Stimulated activated CD4-positive, alpha-beta T cell treated with anti-CD3 and anti-CD28 coated beads, Interleukin-4, amount 100 ng/mL, for 24 hours (primary cell): ENCODE measurements at places on chromosomes 4 and X.
A peak's percentile ranks its signal among the peaks of the same experiment; 100 is the strongest.

GRCh38 chrX:56995271-56995994 lies at the start of gene SPIN3:
TSS of gene SPIN3 (minus strand) at chrX:56995541. CDS start at chrX:56994947, 594 bp downstream.
- peak; percentile 61 for DNase-seq

GRCh38 chr4:90904021-90904420 lies 776.8 kb downstream of the CCSER1 start:
- DNase-seq = no peak

DNA sequence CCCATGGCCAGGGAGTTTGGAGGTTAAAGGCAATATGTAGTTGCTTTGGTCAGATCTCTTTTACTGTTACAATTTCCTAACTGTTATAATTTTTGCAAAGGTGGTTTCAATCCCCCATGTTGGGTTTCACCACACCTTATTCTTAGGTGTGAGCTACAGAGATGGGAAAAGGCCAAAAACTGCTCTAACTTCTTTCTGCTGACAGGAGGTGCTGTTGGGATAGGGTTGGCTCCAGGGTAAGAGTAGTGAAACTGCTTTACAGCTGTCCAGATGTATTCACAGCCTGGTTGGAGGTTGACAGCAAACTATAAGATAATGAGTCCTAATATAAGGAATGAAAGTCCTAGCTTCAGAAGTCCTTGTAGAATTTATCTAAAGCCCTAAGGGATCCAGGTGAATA lies 181.3 kb upstream of the TEX13D start:
- no peak for DNase-seq

DNA sequence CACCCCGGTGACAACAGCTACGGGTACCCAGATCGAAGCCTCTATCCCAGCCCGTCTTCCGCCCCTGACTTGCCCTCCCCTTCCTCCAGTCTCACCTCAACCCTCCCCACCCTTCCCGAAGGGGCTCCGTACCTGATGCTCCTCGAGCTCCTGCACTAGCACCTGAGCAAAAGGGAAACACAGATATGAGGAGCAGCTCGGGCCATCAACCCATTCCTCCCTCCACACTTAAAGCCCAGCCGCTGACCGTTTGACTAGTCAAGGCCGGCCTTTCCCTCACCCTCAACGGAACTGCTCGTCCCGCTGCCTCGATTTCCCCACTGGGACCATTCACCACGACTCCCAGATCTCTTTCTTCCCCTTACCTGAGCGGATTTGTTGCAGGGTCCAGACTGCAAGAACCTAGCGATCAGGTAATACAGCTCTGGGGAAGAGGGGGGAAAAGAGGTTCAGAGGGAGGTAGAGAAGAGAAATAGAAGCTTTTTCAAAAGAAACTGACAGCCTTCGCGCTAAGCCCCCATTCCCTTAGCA lies 731 bp downstream of the BRWD3 start:
- peak; percentile 20 for DNase-seq

DNA sequence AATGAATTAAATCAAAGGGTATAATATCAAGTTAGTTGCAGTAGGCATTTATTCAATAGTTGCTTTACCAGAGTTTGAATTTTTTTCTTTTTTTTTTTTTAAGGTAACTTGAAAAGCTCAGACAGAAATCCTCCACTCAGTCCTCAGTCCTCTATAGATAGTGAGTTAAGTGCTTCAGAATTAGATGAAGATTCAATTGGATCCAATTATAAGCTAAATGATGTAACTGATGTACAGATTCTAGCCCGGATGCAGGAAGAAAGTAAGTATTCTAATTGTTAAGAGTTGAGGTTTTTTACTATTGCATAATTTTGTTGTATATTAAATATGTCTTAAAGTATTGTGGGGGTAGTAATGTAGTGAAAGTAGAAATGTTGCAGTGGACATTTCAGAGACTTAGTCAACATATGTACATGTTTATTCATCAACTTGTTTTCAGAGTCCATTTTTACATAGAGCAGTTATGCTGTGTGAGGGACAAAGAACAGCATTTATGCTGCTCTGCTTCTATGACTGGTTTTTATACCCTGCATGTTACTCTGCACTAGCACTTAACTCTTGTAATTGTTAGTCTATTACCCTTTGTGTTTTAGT lies 38.4 kb downstream of the SLAIN2 start:
- no peak for DNase-seq

- DNase-seq = no peak
Observed at GRCh38 chrX:38138157-38138891, 82.3 kb downstream of the SRPX start.

GRCh38 chr4:94413085-94413840 lies 38.5 kb upstream of the PDLIM5 start:
- DNase-seq = no peak

DNA sequence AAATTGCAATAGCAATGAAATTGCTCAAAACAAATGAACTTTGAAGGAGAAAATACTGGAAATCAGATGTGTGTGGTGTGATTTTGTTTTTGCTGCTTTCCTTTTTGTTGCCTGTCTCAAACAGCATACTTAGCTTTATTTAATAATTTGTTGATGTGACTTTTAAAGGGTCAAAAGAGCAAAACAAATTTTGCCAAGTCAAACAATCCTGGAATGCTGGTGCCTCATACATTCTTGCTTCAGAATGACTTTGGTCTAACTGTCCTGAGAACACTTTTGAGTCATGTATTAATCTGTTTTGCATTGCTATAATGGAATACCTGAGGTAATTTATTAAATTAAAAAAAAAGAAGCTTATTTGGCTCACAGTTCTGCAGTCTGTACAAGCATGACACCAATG lies 3.4 kb downstream of the PF4V1 start:
- no peak for DNase-seq

DNA sequence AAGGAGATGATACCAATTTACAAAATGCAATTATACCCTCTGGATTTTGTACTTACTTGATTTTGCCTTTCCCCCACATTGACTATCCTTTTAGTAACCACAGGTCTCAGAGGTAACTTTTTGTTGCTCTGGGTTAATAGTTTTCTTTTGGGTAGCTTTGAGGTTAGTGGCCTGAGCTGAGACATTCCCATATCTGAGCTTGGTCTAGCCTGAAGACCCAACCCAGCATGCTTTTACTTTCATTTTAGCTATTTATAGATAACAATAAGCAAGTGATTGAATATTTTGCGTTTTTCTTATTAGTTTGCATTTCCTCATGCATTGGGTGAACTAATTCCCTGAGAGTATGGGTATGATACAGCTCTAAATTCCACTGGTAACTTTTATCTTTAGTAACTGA lies 11.8 kb downstream of the HTN1 start:
- DNase-seq = no peak

DNA sequence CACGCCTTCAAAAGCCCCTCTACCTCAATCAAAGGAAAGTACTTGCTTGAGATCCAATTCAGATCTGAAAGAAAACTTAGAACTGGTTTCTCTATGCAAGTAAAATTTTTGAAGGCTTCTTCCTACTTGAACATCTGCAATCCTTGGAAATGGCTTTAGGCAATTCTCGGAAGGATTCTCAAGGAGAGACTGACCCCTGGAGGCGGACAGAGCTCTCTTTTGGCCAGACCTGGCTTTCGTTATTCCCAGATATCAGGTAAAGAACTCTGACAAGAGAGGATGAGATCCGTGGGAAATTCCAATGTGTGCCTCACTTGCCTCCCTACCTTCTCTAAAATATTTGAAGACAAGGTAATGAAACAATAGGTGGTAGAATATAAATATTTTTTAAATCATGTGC lies 670.3 kb upstream of the FAM241A start:
- DNase-seq = no peak

DNA sequence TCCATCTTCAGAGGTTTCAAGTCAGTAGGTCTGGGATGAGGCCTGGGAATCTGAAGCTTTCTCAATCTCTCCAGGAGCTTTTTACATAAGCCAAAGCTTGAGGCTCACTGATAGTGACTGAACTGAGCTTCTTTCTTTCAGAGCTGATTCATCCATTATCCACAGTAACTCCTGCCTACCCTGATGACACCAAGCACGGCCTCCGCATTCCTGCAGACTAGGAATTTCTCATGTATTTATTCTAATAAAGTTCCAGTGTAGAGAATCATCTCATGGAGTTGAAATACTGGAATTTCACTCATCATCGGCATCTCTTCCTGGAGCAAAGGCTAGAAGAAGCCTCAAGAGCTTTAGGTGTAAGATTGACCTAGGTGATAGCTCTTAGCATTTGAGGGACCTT lies 12.1 kb upstream of the DCTD start:
- no peak for DNase-seq

DNA sequence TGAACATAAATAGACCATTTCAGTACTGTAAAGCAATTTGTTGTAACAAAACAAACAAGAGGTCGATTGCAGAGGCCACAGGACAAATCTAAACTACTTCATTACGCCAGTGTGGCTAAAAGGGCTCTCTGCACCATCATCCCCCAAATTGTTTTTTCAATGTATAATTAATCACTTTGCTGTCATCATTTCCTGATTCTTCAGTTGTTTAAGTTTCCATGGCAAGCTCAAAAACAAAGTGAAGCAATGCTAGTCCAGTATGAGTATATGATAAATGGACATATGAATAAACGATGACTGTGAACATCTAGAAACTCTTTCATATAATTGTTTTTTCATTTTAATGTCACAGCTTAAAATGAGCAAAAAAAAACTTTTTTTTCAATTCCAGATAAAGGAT lies 235.4 kb upstream of the FGF13 start:
- DNase-seq = no peak

DNA sequence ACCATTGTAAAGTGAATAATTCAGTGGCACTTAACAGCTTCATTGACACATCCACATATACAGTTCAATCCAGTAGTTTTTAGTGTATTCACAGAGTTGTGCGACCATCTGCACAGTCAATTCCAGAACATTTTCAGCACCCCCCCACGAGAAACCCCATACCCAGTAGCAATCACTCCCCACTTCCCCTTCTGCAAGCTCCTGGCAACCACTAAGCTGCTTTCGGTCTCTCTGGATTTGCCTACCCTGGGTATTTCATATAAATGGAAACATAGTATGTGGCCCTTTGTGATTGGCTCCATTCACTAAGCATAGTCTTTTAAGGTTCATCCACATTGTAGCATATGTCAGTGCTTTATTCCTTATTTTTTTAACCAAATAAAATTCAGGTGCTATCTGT lies 10.0 kb downstream of the MSL3 start:
- no peak for DNase-seq

GRCh38 chr4:133131829-133132460 lies 17.1 kb upstream of the PCDH10 start:
- no peak for DNase-seq

- DNase-seq = no peak
Observed at GRCh38 chr4:169260217-169260866, 10.4 kb downstream of the SH3RF1 start.

- no peak for DNase-seq
Observed at GRCh38 chrX:82961129-82961528, 547.0 kb upstream of the POU3F4 start.

DNA sequence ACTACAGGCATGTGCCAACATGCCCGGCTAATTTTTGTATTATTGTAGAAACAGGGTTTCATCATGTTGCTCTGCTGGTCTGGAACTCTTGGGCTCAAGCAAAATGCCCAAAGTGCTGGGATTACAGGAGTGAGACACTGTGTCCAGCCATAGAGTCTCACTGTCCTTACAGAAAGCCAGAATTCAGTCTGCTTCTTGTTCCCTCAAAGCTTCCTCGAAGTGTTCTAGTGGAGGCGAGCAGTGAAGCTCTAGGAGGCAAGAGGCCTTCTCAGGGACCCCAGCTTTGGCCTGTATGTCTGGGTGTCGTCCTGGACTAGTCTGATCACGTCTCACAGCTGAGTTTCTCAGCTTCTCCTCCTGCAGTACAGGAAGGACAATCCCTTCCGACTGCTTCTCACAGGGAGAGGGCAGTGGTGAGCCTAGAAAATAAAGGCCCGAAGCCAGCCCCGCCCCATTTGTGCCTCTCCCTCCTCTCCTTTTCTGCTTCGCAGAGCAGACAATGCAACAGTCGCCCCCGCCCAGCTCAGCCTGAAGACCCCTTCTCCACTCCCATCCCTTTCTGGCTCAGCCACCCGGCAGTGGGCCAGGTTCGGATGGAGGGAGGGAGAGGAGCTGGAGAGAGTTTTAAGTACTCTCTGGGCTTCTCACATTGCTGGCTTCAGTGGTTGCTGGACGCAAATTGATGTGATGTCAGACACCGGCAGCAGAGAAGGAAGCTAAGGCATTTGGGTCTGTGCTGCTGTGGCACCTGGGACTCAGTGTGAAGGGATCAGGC lies 11.1 kb upstream of the FAM3A start:
- peak; percentile 63 for DNase-seq

DNA sequence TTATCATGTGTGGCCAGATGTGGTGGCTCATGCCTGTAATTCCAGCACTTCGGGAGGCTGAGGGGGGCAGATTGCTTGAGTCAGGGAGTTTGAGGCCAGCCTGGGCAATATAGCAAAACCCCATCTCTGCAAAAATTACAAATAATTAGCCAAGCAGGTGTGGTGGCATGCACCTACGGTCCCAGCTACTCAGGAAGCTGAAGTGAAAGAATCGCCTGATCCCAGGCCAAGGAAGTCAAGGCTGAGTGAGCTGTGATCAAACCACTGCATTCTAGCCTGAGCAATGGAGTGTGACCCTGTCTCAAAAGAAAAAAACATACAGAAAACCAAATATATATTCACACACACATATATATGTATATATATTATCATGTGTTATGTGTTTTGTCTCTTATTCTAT lies 15.0 kb downstream of the APELA start:
- DNase-seq = no peak

DNA sequence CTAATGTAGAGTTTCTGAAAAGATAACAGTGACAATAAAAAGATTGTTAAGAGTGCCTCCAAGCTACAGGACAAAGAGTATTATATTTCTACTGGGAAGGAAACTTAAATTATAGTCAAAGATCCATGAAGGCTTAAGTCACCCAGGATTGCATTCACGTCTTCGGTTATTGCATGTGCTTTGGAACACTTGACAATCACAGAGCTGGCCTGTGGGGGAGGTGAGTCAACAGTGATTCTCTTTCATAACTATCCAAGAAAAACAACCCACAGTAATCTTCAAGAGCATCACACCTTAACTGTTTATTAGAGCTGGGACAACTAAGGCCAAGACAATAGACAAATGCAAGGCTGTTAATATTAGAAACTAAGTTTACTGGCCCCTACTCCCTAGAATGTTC lies 40.3 kb downstream of the PDGFC start:
- DNase-seq = no peak

GRCh38 chr4:133621628-133622027 lies 472.5 kb downstream of the PCDH10 start:
- no peak for DNase-seq

DNA sequence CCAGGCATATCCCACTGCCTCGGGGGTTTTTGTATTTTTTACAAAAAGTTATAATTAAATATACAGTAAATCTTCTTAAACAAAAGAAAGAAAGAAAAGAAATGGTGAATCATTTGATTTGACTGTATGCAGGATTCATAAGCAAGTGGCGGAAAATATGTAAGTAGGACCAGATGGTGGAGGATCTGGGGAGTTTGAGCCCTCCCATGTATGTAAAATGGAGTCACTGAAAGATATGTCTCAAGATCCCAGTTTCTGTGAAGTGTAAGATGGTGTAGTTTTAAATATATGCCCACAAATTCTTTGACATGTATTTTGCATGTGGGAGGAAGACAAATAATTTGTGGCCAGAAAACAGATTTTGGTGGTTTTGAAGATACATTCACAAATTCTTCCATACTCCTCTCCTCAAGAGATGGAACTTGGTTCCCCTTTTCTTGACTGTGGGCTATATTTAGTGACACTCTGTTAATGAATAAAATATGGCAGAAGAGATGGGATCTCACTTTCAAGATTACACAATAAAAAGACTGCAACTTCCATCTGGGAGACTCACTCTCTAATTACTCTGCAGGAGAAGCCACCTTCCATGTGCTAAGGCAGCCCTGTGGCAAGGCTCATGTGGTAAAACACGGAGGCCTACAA lies 133.6 kb upstream of the S100G start:
- DNase-seq = no peak
